ENCODE measurements at places on chromosomes 16 and 17.

DNA sequence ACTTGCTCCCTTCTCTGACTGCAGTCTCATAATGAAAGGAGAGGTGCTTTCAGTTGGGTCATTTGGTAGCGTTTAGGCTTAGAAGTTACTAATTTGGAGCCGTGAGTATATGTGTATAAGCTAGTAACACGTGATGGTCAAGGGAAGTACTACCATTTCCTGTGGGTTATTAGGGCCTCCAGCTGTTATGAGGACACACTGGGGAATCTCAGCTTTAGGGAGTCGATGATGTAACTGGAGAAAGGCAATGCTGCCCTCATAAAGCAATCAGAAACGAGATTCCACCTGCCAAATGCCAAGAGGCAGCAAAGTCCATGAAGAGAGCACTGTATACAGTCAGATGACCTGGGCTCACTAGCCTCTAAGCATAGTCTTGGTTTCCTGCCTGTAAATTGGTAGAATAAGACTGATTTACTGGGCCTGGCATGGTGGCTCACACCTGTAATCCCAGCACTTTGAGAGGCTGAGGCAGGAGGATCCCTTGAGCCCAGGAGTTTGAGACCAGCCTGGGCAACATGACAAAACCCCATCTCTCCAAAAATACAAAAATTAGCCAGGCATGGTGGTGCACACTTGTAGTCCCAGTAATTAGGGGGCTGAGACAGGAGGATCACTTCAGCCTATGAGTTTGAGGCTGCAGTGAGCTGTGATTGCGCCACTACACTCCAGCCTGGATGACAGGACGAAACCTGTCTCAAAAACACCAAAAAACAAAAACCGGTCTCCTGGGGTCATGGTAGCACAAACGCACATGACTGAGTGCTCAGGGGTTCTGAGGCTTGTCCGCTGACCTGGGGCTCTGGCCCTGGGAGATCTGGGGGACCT, 53.0 kb downstream of the SF3B3 start:
- no peak for DNase-seq

GRCh38 chr17:50364715-50365114, 8.3 kb downstream of the MRPL27 start:
- DNase-seq = no peak

DNA sequence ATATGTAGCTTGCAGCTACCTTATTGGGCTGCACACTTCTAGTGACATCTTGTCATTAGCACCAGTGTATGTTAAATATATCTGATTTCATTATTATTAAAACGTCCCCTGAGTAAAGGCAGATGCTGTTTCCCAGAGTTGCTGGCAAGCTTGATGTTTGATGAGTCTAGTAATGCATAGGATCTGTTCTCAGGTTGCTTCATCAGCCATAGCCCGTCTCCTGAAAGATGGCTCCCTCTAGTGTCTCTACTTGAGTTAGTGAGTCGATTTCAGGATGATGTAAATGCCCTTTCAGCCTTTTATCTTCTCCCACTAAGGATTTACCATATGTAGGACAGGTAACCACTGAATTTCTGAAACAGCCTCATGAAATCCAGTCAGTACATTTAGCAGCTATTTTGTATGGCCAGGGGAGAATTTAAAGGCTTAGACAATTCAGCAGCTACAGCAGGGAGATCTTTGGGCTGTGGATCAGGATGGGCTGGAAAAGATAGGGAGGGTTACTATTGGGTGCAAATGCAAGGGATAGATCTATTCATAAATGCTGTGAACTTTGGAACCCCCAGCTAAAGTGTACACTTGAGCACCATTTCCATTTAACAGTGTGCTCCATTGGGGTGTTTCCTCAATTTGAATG, 376.3 kb downstream of the CNTNAP4 start:
- DNase-seq = no peak

DNA sequence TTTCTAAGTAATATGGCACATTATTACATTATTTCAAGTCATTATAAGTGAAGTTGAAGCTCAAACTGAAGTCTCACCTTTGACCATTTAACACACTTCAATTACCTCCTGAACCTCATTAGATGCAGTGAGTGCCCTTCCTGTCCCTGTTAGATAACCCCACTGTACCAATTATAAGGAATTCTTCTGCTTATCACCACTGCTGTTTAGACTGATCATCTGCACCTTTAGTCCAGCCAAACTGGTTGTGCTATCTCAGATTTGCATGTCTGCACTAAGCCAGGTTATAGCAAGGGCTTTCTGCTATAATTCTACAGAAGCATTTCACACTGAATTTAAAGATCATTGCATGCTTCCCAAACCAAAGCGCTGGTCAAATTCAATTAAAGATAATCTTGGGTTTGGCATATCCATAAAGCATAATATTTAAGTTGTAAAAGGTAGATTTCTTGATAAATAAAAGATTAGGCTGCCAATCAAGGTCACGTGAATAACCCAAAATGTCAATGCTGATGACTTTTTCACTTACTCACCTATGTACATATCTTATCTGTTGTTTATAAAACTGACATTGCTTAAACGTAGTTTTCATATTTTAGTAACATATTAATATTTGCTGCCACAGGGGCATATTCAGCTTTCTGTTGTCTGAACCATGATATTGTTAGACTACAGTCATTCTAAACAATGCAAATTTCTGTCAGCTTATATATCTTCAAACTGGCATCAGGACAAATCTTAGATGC, 11.9 kb downstream of the ITFG1 start:
- DNase-seq = no peak

DNA sequence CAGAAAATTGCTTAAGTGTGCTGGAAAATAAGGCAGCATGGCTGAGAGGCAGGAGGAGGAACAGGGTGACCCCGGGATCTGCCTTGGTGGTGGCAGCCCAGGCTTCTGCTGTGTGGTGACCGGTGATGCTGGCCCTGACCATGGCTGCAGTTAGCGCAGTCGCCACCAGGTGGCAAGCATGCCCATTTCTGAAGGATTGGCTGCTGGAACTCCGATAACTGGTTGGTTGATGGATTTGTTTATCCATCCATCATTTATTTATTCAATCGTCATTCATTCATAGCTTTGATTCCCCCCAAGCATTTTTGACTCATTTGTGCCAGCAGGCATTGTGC, 29.1 kb upstream of the ITGA3 start:
- peak; percentile 79 for DNase-seq
